Activated T-helper 1 cell treated with anti-CD3 and anti-CD28 coated beads, Interleukin-2, amount 50 U/mL, for 16 hours (primary cell): ENCODE measurements at places on chromosomes 16 and 17.

DNA sequence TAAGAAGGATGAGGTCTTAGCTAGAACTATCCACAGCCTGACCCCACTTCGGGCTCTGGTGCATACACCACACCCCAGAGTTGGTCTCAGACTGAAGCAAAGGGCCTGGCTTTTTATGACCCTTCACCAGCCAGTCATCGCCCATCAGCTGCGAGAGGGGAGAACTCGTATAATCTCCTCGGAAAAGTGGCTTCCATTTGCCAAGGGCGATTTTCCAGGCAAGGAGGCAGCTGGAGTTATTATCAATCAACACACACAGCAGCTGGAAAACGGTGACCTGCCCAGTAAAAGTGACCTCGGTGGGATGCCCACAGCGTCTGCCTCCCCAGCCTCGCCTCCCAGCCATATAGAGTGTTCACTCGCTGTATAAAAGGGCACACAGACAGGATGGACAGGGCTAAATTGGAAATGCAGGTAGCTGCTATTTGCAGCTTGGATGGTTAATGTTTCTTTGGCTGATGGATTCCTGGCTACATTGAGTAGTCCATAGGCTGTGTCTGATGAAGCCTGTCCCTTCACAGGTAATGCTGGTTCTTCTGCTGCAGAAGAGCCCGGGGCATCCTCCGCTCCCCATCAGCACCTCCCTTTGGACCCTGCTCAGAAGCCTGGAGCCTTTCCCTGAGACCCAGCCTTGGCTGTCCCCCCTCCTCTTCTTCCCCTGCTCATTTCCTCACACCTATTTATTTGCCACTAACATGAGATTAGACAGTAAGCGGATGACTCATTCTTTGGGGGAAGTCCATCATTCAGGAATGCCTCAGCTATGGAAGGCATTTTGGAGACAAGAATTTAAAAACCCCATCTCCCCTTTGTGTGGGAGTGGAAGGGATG, 45.7 kb downstream of the TMEM186 start:
- no peak for DNase-seq

DNA sequence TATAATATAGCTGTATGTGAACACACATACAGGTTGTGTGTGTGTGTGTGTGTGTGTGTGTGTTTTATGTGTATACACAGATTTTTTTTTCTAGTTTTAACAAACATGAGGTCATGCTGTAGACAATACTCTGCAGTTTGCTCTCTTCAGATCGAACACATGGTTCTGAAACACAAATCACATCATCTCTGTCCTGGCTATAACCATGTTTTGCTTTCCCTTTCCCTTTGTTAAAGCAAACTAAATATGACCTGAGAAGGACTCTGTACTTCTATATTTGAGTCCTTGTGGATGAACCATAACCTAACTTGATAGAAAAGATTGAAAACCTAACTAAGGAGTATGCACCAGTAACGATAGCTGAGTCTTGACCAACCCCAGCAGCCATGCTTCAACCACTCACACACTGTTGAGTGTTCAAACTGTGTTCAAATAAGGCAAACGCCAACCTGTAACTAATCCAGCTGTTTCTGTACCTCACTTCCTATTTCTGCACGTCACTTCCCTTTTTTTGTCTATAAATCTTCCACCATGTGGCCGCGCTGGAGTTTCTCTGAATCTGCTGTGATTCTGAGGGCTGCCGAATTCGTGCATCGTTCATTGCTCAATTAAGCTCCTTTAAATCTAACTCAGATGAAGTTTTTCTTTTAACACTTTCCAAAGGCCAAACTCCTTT, 303.8 kb downstream of the HS3ST3B1 start:
- no peak for DNase-seq

DNA sequence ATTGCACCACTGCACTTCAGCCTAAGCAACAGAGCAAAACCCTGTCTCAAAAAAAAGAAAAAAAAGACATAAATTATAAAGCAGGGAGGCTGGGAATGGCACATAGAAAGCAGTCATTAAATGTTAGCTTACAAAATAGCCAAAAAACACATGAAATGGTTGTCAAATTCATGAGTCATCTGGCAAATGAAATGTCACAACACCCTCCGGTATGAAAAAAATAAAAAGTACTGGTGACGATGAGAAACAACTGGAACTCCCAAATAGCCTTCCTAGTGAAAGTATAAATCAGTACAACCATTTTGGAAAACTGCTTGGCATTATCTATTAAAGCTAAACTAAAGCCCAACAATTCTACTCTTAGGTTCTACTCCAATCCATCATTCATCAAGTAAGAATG, 3.5 kb upstream of the KATNB1 start:
- no peak for DNase-seq

- DNase-seq, result no peak
These were observed 105.2 kb downstream of the CMIP start for GRCh38 chr16:81549547-81550431.

GRCh38 chr16:31141489-31142108, 6.1 kb upstream of the PRSS8 start:
- no peak for DNase-seq

DNA sequence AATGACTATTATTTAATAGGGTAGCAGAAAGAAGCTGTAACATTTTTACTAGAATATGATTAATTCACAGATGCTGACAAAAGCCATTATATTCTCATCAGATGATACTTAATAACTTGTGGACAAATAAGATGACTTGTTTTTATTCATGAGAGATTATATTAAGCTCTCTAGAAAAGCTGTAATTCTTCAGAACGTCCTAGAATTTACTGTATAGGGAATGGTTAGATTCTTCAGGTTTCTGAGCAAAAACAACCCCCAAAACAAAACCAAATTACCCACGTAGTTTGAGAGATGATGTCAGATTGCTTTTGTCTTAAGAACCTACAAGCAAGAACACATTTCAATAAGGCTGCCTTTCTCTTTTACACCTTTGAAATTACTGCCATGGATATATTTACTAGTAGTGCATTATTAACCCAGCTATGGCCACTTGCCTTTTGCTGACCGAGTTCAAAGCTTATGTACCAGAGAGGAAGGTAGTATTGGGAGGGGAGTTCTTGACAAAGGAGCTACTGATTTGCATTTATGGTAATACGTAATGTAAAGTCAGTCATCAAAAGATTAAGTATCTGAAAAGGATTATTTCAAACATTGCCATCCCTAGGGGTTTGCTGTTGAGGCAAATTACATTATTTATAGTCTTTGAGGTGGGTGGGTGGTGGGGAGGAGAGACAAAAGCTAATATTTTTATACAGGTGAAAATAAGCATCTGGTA, 51.7 kb downstream of the NLK start:
- no peak for DNase-seq

DNA sequence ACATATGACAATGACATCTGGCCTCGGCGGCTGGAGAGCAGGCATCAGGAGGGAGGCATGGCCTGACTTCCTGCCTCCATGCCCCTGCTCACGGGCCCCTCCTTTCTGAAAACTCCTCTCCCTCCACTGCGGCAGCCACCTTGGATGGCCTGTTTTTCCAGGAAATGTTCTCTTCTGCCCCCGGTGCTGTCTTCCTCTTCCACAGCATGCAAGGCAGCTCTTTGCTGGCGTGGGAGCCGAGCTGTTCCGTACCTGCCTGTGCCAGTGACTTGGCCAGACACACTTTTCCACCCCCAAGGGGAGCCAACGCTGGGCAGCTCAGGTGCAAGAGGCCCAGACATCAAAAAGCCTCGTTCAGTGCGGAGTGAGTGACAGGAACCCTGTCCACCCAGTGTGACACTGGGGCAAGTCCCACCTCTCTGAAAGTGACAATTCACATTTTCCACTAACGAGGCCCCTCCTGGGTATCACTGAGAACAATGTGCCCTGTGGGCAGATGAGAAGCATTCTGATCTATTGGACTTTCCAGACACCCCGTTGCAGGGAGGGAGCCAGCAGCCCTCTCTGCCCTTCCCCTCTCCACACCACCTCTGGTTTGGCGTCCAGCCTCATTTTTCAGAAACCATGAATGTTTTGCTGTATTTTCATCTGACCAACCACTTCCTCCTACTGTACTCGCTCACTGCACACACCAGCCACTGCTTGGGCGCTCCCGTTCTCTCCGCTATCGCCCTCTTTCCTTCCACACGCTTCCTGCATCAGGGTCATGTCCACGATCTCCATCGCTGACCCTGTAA, 31.2 kb downstream of the NSMCE1 start:
- no peak for DNase-seq

DNA sequence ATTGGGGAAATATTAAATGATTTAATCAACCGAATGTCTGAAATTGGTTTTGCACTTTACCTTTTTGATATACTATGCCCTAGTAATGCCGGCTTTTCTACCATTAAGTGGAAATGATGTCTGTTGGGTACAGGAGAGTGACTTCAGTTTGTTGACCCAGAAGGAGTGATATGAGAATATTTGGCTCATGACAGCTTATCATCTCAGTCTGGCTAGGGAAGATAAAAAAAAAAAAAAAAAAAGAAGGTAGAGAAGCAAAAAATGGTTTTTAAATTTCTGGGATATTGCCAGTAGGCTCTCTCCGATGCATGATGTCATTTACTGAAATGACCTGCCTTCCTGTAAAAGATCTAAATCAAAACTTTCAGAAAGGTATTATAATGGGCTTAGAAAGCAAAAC, 69.0 kb downstream of the CNTNAP4 start:
- DNase-seq, result no peak

GRCh38 chr17:17739388-17740066, 58.3 kb downstream of the RAI1 start:
- DNase-seq, result no peak

DNA sequence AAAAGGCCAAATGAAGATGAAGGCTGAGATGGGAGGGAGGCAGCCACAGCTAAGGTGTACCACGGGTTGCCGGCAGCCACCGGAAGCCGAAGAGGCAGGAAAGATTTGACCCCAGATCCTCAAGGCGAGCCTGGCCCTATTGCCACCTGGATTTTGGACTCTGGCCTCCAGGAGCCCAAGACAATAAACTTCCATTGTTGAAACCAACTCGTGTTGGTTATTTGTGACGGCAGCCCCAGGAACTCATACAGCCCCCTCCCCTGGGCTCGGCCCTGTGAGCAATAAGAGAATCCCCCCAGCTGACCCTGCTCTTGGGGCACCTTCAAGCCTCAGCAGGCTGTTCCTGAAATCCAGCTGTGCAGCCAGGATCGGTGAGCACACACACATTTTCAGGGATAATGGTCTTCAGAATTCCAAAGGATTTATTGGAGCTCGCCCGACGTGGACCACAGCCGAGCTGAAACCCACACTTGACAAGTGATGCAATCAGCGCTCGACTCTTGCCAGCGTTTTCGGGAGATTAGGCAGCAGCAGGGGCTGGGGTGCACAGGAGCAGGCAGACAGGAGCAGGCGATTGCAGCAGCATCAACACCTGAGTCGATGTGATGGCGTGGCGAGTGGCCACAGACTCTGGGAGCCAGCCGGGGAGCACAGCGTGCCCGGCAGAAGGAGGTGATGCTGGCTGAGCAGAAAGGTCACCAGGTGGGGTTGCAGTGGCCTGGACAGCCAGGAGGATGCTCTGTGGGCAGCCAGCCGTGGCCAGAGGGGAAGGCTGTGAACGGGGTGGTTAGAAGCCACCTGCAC, 22.4 kb upstream of the CBX4 start:
- no peak for DNase-seq

DNA sequence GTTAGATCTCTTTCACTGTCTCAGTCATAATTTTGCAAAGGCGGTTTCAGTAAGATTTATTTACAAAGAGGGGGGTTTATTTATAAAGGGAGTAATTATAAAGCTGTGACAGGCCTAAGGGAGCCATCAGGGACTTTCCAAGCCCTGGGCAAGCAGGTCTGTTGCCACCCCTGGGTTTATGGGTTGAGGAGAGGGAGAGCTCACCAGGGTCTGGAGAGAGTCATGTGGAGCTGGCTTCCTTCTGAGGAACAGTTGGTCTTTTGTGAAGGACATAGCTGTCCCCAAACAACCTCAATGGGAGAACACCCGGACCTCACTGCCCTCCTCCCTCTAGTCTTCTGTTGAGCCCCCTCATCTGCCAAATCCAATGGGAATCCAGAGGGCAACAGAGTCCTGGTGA, 9.8 kb downstream of the ITGAM start:
- DNase-seq, result no peak

GRCh38 chr16:23104032-23104955, 45.0 kb downstream of the USP31 start:
- no peak for DNase-seq

DNA sequence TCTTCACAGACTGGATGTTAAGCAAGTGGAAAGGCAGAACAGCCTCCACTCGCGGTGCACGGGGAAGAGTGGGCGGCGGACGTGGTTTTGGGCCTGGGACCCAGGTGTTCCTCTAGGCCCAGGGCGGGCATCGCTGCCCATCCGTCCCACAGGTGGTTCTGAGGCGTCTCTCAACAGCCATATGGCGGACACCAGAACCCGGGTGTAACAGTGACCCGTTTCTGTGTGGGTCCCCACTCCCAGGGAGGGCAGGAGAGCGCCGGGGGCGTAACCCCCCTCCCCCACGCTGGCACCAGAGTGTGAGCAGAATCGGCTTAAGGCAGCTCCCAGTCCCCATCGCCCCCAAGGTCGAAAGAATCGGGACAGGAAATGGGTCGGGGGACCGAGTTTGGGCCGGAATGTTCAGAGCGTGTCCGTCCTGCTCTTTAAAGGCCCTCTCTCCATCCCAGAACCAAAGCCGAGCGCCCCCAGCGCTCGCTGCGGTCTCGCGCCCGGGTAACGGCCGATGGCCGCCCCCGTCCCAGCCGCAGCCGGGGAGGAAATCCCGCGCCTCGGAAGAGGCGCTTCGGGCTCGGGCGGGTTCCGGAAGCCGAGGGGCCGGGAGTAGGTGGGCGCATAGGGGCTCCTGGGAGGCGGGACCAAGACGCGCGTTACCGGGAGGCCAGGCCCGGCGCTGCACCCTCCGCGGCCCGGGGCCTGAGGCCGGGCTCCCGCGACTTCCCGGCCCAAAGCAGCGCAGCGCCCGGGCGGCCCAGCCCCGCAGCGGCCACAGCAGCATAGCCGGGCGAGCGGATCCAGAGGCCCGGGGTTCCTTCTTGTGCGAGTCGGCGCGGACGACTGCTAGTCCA, at the start of gene TK2:
Gene TK2 (minus strand): TSS at position 839 of the 848 bp plus-strand sequence. CDS start 61 bp downstream, at position 778.
- DNase-seq, result peak; percentile 50

GRCh38 chr17:14019186-14019956, 49.9 kb upstream of the COX10 start:
- DNase-seq, result no peak

DNA sequence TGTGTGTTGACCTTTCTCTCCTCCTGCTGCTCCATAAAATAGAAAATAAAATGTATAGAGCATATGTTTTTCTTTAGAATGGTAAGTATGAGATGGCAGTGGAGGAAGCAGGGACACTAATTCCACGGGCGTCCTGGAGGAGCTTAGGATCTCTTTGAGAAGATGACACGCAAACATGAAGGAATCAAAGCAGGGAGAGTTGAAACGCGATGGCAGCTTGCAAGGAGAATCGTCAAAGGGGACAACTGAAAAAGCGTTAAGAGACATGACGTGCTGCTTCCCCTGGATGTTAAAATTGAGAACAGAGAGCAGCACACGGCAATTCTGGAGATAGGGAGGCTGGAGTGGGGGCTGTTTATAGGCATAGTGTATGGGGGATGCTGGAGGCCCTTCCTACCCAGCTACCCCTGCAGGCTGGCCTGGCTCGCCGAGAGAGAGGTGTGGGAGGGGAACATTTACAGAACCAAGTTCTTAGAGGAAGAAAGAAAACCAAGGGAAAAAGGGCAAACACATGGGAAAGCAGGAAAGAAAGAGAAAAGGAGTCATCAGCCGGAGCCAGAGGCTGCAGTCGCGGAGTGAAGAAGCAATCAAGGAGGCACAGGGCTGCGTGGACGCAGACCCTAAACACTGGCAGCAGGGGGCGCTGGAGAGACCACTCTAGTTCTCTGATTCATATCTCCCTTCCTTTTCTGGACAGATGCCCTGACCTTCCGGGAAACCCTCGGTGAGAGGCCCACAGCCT, 55.8 kb downstream of the MYH13 start:
- no peak for DNase-seq

GRCh38 chr16:28098959-28099945, 35.7 kb upstream of the GSG1L start:
- no peak for DNase-seq
